GDM1 (cell line): ENCODE measurements at places on chromosomes 3 and 15.
A peak's percentile ranks its signal among the peaks of the same experiment; 100 is the strongest.

DNA sequence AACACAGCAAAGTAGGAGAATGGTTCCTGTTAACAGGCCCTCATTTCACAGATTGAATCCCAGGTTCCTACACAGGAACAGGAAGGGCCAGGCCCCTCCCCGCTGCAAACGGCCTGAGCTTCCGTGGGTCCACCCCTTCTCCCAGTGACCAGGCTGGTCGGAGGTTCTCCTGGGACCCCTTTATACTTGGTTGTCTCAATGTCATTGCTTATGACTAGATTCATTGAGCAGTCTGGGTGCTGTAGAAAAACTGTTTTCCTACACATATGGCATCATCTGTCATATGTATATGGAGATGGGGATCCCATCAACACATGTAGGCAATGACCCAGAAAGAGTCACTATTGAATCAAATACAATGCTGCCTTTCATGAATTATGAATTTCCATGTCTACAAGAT is 3.8 kb downstream of the C3orf85 start:
- DNase-seq, result no peak

GRCh38 chr3:128616516-128617269 is 33.9 kb downstream of the RPN1 start:
- DNase-seq, result no peak

GRCh38 chr3:46300461-46300789 is 53.5 kb upstream of the CCR2 start:
- DNase-seq, result no peak

GRCh38 chr3:3053974-3054373 is 56.2 kb downstream of the IL5RA start:
- DNase-seq, result no peak

DNA sequence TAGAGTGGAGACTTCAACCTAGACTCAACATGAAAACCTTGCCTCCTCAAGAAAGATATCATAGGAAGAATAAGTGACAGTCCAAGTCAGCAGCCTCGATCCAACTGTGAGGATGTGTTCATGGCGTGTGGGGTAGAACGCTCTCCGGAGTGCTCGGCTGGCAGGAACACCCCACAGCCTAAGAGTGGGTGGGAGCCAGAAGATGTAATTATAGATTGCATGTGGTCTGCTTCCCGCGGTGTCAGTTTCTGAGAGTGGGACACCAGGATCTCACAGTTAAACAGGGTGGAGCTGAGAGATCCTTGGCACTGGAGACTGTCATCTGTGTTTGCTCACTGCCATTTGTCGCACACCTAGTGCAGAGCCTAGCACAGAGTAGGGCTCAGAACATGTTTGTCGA is 158.0 kb downstream of the CTNNB1 start:
- no peak for DNase-seq

DNA sequence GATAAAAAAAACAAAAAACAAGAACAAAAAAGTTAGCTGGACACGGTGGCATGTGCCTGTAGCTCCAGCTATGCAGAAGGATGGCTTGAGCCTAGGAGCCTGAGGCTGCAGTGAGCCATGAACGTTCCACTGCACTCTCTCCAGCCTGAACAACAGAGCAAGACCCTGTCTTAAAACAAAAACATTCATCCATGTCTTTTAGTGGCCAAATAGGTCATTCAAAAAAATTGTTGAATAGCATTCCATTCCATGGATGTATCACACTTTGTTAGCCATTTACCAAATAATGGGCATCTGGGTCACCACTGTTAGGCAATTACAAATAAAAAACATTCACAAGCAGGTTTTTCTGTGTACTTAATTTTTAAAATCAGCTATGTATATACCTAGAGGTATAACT is 139.7 kb downstream of the STAG1 start:
- no peak for DNase-seq

GRCh38 chr3:151520105-151520504 is 59.2 kb upstream of the IGSF10 start:
- no peak for DNase-seq

GRCh38 chr3:53255423-53255774 is 423 bp downstream of the TKT start:
- no peak for DNase-seq

GRCh38 chr3:143337387-143337786 is 217.8 kb downstream of the CHST2 start:
- DNase-seq, result no peak

GRCh38 chr3:187263270-187263669 is 28.3 kb downstream of the MASP1 start:
- no peak for DNase-seq

GRCh38 chr3:127077068-127077467 is 94.2 kb downstream of the PLXNA1 start:
- DNase-seq, result no peak

- no peak for DNase-seq
Observed at GRCh38 chr15:63968700-63969099, 77.6 kb downstream of the DAPK2 start.

DNA sequence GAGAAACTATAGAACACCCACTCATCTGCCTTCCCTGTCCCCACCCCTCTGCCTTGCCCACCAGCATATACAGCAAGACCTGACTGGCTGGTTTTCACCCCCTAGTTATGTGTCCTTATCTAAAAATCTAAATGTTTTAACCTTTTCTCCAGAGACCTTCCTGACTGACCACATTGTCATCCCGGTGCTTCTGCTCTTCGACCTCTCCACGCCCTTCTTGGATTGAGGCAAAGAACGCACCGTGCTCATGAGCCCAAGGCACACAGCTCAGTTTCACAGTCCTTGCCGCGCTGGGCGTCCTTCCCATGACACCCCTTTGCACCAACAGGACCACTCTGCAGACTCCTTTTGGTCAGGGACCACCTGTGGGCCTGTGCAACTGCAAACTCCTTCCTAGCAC is 62.7 kb downstream of the B3GNT5 start:
- DNase-seq, result no peak

DNA sequence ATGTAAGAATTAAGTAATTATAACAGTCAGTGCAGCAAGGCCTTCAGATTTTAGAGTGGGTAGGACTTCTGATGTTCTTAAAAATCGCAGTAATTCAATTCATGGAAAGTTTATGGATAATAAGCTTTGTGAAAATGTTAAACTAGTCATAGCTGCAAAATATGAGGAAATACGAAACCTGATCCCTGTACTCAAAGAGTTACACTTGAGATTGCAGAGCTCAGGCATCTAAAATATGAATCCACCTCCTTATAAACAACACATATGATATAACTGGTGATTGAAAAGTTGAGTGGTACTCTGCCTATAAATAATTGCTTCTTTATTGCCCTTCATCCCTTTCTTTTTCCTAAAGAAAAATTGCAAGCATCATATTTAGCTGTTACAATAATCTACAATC is 473.3 kb downstream of the OTOL1 start:
- no peak for DNase-seq

DNA sequence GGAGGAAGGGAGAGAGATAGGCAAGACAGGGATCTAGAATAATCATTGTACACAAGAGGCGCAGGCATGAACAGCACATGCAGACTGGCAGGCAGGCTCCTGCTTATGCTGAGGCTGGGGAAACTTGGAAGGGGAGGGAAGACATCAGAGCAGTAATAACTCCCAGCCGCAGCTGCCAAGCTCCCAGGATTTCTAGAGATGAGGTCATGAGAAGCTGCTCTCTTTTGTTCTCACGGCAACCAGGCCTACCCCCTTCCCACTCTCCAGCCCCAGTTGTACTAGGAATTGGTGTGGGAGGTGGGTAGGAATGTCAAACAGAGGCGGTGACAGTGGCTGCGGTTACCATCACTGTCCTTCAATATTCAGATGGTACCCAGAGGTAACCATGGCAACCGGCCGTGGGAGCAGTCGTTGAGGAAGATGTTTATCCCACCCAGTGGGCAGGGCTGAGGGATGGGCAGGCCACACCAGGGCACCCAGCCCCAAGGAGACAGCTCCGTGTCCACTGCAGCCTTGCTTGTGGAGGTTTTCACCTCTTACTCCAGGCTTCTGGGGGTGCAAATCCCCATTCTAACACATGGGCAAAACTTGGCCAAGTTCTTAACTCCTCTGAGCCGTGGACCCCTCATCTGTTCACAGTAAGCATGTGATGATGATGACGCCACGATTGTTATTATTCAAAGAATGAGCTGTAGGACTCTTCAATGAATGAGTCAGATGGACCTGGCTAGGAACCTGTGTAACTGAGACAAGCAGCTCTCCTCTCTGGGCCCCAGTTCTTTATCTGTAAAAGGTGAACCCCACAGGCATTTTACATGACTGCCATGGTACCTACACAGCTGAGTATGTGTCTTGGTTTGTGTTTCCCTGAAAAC is 360.8 kb upstream of the PROK2 start:
- DNase-seq, result no peak

- no peak for DNase-seq
Observed at GRCh38 chr15:84934942-84935729, 46.5 kb upstream of the PDE8A start.

GRCh38 chr3:168088106-168088720 is 7.5 kb downstream of the GOLIM4 start:
- DNase-seq, result no peak

DNA sequence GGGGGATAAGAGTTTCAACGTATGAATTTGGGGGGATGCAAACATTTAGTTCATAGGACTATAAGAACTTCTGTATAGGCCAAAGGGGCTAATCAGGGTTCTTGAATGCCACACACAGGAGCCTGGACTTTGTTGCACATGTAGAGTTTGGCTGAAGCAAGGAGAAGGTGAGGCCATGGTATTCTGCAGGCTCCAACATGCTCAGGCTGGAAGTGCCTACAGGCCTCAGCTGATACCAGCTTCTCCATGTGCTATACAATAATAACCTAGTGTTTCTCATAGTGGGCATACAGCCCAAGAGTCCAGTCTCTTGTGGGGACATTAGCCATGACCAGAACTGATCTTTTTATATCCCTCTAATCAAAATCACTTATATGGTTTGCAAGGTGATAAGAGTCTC is 399.7 kb upstream of the MCTP2 start:
- no peak for DNase-seq

DNA sequence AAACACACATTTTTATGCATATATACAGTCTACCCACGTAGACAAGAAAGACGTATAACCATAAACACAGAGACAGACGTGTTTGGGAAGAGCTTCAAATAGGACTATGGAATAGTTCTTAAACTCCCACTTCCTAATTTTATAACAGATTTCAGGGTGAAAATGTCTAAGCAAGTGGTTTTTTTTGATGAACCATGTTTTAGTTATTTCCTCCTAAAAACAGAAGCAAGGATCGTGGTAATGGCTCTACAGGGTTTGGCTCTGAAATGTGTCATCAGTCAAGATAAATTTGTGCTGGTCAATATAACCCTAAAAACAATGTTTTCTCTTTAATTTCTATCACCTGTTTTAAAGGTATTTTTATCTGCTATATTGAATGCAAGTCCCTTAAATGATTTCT is 58.2 kb downstream of the FMN1 start:
- no peak for DNase-seq

GRCh38 chr3:148232389-148232788 is 465.3 kb upstream of the AGTR1 start:
- DNase-seq, result no peak

GRCh38 chr15:97875025-97875512 is 85.4 kb upstream of the ARRDC4 start:
- no peak for DNase-seq

DNA sequence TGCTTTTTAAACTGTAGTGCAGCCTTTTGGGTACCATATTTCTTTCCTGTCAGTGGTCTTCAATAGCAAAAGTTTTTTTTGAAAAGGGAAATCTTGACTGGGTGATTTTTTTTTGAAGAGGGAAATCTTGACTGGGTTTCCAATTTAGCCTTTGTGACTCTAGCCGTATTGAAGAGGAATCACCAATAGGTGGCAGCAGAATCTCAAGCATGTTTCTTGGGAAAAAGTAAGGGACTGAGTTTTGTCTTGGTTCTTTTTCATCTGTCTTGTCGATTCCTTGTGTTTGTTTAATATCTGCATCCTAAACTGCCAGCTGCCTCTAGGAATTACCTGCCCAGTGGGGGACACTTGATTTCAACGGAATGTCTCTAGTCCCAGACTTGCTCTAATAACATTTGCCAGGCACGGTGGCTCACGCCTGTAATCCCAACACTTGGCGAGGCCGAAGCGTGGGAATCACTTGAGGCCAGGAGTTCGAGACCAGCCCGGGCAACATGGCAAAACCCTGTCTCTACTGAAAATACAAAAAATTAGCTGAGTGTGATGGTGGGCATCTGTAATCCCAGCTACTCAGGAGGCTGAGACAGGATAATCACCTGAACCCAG is 89.2 kb downstream of the RBPMS2 start:
- peak; percentile 16 for DNase-seq

- DNase-seq, result peak; percentile 56
Observed at GRCh38 chr15:67413770-67414390, 107.1 kb upstream of the C15orf61 start.

GRCh38 chr3:89232155-89232554 is 124.7 kb downstream of the EPHA3 start:
- DNase-seq, result no peak

GRCh38 chr15:73226093-73226814 is 142.5 kb downstream of the HCN4 start:
- no peak for DNase-seq

- no peak for DNase-seq
Observed at GRCh38 chr3:128767094-128767750, 41.2 kb downstream of the RAB7A start.

GRCh38 chr3:10198761-10199649 is 34.3 kb downstream of the IRAK2 start:
- DNase-seq, result peak; percentile 13

DNA sequence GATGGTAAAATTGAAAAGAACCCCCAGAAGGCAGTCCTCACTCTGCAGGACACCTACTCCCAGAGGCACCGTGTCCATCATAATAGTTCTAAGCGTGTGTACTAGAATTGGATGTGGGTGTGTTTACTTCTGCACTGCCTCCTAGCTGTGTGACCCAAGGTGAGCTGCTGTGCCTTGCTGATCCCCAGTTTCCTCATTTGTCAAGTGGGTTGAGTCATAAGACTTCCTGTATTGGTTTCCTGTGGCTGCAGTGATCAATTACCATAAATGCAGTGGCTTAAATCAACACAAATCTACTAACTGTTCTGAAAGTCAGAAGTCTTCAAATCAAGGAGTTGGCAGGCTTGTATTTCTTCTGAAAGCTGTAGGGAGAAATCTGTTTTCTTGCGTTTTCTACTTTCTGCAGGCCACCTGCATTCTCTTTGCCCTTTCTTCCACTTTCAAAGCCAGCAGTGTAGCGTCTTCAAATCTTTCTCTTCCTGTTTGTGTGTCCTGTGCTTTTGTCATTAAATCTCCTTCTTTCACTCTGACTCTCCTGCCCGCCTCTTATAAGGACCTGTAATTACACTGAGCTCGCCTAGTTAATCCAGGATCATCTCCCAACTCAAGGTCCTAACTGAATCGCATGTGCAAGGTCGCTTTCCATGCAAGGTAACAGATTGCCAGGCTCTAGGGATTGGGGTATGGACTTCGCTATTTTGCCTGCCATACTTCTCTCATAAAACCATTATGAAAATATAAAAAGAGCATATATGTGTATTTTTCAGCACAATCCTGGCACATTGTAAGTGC is 59.0 kb downstream of the RORA start:
- no peak for DNase-seq

- no peak for DNase-seq
Observed at GRCh38 chr3:22893644-22894325, 309.3 kb upstream of the UBE2E2 start.

GRCh38 chr15:63292771-63293170 is 15.4 kb downstream of the APH1B start:
- DNase-seq, result no peak

GRCh38 chr15:22810033-22810852 is 23.8 kb downstream of the NIPA1 start:
- DNase-seq, result no peak

GRCh38 chr15:76328958-76329357 is 7.6 kb upstream of the ISL2 start:
- no peak for DNase-seq

- DNase-seq, result no peak
Observed at GRCh38 chr3:141707741-141708203, 30.3 kb upstream of the RNF7 start.

GRCh38 chr3:7630925-7631324 is 770.0 kb downstream of the GRM7 start:
- no peak for DNase-seq
